ENCODE measurements at places on chromosomes 1 and 21.

DNA sequence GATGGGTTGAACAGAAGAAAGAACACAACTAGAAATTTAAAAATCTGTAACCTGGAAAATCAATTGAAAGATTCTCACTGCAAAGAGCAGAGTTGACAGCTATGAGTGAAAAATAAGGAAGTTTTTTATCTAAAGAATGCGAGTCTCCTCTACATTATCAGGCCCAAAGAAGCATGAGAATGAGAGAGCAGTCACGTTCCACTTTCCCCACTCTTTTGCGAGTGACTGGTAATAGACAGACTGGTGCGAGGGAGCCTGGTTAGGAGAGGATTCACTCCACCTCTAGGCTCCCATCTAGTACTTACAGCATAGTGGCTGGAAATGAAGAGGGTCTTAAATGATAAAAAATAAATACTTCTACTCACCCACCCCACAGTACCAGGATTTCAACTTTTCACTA is 52.0 kb downstream of the PRDX6 start:
- DNase-seq = no peak

DNA sequence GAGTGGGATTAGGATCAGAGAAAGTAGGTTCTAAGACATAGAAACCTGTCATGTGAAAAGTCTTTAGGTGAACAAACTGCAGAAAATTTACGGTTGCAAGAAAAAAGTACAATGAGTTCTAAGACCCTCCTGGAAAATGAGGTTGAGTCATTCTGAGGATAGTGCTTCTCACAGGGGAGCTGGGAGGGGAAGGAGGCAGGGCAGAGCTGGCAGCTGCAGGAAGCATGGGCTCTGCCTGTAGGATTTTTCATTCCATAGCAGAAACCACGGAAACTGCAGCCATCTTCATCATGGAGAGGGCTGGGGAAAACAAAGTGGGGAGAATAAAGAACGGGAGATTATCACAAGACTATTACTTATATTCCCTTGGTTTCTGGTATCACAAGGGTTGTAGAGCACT is 25.8 kb upstream of the THEM4 start:
- DNase-seq = no peak

DNA sequence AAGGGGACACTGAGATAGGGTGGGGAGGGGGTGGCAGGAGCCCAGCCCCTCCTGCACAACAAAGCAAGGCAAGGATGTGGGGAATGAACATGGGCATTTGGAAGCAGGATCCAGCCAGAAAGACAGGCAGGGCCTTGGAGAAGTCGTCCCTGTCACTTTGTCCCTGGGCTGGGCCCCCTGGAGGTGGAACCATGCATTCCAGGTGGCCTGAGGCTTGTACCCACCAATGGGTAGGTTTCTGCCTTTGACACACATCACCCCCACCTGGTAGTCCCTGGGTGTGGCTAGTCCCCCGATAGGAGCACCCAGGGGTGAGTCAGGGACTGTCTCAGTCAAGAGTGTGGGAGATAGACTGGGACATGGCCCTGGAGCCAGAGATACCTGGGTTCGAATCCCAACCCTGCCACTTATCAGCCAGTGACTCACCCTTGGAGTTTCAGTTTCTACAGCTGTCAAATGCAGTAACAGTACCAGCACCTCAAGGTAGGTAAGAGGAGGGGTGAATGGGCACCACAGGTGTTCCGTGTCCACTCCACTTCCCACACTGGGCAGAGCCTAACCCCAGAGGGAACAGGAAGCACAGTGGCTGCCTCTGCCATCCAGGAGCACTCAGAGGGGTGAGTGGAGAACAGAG is 10.0 kb downstream of the PLA2G2D start:
- DNase-seq = no peak

DNA sequence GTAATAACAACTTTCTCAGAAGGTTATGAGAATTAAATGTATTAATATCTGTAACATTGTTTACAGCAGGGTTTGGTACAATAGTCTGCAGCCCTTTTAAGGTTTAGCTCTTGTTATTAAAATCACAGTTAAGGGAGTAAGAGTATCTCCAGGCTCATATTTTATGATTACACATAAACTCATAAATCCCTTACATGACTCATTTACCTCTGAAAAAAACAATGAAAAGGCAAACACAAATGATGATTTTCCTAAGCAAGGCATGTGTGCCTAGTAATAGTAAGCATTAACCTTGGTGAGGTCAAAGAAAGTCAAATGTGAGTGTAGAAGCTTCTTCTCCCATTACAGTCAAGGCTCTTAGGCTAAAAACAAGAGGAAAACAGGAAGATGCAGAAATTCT is 84.5 kb upstream of the ADGRL4 start:
- DNase-seq = no peak

DNA sequence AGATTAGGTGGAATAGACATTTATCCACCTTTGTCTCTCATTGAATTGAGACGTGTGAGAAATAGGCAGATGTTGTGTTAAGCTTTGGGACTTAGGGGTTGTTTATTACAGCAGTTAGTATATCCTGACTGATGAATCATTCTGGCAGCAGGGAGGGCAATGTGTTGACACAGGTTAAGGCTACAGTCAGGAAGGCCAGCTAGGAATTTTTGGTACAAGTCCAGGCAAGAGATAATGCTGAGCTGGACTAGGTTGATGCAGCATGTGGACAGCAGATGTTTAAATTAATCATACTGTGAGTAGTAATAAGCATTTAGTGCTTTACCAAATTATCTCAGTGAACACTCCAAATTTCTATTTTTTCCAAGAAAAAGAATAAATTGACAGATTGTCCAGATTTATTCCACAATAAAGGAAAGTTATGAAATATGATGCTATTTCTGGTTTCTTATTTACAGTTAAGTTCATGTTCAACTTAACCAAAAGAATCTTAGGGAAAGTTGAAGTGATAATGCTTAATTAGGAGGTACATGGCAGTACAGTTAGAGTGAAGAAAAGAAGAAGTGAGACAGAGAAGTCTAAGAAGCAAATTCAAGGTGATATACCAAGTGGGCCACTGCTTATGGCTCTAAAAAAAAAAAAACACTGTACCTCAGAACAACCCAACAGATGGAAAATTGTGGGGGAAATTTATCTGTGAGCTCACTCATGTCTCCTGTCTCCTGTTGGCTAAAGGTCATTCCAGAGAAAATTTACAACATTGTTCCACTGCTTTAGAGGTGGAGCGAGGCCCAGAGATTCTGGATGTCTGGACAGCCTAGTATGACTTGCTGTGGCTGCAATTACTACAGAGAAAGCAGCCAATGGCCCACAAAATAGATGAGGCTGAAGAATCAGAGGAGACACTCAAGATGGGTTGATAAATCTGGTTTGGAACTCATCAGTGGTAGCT is 102.7 kb upstream of the C21orf91 start:
- DNase-seq = no peak

DNA sequence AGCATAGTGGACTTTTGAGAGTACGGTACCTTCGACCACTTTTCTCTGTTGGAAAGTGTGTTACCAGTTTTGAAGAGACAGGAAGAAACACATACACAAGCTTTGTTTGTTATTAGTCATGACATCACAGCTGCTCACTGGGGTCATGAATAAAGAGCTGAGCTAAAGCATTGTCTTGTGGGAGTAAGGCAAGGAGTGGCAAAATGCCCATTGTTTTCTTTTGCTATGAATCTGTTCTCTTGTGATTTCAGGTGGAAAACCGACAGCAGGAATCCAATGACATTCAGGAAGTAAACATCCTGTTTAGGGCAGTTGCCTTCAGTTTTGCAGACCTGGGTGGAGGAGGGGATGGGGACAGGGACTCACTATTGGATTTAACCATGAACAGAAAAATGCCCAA is 66.2 kb downstream of the RGL1 start:
- DNase-seq = no peak

DNA sequence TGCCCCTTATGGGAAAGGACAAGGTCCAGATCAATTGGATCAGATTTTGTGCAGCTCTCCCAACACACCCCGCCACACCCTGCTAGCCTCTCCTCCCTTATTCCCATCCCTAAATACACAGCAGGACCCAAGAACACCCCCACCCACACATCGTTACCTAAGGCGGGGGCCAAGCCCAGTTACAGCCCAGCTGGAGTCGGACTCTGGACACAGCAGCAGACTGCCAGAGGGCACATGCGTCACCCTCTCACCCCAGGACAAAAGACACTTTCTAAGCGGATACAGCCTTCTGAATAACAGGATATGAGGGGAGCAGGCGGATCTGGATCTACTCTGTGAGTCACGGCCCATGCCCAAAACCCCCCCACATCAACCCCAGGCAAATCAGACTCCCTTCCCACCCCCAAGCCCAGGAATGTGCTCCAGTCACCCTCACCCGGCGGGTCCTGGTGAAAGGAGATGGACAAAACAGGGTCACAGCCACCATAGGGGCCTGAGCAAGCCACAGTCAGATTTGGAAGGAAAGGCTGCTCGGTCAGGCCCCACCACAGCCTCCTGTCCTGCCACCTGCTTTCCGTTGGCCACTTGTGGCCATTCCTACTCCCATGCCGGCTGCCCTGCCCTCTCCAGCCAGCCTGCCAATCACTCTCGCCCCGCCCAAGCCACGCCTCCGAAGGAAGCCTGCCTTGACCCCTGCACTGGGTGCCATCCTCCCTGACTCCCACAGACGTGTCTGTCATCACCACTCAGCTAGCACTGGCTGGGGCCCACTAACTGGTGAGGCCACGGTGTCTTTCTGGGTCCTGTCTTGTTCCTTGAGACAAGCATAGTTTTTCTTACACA is 4.0 kb downstream of the S100A16 start:
- DNase-seq = no peak

DNA sequence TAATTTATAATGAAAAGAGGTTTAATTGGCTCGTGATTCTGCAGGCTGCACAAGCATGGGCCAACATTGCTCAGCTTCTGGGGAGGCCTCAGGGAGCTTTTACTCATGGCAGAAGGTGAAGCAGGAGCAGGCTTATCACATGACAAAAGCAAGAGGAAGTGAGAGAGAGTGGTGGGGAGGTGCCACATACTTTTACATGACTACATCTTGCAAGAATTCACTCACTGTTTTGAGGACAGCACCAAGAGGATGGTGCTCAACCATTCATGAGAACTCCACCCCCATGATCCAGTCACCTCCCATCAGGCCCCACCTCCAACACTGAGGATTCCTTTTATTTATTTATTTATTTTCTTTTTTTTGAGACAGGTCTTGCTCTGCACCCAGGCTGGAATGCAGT is 5.5 kb upstream of the PLEKHM2 start:
- no peak for DNase-seq

- DNase-seq = no peak
Observed at GRCh38 chr1:87355894-87356293, 27.2 kb downstream of the LMO4 start.

- DNase-seq = no peak
Observed at GRCh38 chr1:33637846-33638440, 165.5 kb downstream of the ZSCAN20 start.

GRCh38 chr1:116345011-116345410 is 28.0 kb upstream of the ATP1A1 start:
- no peak for DNase-seq

- DNase-seq = no peak
Observed at GRCh38 chr1:10820422-10820821, 24.0 kb upstream of the CASZ1 start.

DNA sequence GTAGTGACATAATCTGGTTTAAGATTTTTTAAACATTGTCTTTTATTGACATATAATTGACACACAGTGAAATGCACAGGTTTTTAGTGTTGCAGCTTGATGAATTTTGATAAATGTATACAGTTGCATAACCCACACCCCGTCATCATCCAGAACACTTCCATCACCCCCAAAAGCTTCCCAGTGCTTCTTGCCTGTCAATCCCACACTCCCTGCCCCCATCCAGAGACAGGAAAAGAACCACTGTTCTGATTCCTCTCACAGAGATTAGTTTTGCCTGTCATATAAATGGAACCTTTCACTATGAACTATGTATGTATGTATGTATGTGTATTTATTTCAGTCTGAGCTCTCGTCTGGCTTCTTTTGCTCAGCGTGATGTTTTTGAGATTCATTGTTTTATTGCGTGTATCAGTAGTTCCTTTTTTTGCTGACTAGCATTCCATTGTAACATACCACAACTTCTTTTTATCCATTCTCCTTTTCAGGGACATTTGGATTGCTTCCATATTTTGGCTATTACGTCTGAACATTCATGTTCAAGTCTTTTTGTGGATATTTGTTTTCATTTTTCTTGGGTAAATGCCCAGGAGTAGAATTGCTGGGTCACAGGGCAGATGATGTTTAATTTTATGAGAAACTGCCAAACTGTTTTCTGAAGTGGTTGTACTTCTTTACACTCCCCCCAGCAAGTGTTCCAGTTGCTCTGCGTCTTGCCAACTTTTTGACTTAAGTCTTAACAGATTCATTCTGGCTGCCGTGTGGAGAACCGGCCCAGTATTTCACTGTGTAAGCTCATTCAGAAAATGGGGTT is 8.7 kb downstream of the UBIAD1 start:
- no peak for DNase-seq

DNA sequence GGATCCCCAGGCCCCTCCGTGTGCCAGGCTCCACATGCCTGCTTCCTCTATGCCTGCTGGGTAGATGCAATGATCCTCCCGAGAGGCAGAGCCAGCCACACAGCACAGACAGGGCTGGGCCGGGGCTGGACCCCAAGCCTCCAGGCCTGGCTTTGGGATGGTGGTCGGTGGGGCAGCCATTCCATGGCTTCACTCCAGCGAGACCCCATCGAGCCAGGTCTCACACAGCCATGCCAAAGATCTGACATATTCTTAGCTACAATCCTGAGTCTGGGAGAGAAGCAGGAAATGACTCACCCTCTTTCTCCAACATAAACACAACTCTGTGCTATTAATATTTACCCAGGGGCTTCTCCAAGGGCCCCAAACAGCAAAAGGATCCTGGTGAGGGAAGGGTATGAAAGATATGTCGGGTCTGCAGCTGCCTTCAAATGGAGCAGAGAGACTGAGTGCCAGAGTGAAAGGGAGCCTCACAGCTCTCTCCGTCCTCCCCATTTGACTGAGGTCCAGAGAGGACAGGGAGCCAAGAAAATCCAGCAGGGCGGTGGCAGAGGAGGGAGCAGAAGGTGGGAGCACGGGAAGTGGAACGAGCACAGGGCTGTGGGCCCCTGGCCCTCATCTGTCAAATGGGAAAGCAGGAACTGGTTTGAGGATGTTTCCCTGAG is 639.5 kb downstream of the MATN1 start:
- no peak for DNase-seq

DNA sequence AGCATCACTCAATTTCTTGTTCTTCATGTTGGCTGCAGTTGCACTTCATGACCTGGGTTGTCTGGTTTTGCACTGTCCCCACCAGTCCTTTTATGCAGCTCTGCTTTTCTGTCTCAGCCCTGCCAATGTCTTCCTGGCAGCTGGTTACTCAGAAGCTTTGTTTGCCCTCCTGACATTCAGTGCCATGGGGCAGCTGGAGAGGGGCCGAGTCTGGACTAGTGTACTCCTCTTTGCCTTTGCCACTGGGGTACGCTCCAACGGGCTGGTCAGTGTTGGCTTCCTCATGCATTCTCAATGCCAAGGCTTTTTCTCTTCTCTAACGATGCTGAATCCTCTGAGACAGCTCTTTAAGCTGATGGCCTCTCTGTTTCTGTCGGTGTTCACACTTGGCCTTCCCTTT is 6.6 kb downstream of the PIGV start:
- no peak for DNase-seq
